ENCODE measurements at places on chromosomes 1 and 21.

DNA sequence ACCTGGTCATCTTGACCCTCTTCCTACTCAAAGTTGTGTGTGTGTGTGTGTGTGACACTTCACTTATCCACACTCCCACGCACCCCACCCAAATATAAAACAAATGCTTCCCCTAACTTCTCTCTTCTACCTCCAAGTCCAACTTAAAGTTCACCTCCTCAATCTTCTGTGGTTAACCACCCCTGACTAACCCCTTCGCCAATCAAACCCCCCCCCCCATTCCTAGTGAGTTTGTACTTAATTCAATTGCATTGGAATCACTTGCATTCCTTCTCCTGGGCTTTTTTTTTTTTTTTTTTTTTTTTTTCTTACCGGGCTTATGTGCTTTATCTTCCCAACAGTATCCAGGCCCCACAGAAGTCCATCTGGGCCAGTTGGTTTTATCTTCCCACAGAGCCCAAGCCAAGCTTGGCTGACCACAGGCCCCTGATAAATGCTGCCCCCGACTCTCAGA, 78.4 kb downstream of the CD58 start:
- DNase-seq: no peak

- peak; percentile 7 for DNase-seq
Observed at GRCh38 chr1:236395230-236395946, 1.3 kb downstream of the EDARADD start.

GRCh38 chr1:56576880-56577405, 2.4 kb downstream of the PLPP3 start:
- DNase-seq: peak; percentile 74

DNA sequence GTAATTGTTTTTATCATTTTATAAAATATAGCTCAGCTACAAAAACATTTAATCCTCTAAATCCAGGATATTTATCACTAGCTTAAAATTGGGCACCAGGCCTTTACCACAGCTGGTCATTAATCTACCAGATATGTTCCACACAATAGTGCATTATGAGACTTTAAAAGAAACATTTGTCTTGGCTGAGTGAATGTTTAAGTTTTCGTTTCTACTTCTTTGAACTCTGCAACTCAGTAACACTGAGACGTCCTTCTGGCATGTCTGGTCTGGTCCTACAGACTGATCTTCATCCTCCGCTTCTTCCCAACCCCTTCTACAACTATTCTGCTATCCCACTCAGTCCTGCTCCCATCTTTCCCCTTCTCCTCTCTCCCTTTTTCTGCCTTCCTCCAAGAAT, 296.2 kb downstream of the NEGR1 start:
- no peak for DNase-seq

DNA sequence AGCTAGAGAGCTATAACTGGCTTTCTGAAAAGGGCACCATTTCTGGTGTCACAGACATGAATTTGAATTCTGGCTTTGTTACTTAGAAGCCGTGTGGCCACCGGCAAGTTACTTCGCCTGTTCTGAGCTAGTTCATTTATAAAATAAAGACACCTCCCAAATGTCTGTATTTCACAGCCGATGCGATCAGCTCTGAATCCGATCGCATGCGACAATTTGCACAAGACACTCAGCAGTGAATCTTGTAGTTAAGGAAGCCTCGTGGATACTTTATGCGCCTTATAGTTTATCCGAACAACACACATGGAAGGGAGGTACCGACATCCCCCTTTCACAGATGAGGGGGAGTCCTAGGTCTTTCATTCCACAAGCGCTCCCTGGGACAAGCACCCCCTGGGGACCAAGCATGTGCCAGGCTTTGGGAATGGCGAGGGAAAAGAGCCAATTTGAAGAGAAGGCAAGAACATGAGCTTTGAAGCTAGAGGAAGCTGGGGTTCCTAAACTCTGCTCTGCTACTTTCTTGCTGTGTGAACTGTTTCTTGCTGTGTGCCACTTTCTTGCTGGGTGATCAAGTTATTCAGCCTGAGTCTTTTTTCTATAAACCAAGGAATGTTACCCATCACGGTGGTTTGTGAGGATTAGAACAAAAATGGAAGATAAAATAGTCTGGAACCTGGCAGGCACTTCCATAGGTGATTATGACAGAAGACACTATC, 3.9 kb downstream of the ID3 start:
- peak; percentile 73 for DNase-seq

DNA sequence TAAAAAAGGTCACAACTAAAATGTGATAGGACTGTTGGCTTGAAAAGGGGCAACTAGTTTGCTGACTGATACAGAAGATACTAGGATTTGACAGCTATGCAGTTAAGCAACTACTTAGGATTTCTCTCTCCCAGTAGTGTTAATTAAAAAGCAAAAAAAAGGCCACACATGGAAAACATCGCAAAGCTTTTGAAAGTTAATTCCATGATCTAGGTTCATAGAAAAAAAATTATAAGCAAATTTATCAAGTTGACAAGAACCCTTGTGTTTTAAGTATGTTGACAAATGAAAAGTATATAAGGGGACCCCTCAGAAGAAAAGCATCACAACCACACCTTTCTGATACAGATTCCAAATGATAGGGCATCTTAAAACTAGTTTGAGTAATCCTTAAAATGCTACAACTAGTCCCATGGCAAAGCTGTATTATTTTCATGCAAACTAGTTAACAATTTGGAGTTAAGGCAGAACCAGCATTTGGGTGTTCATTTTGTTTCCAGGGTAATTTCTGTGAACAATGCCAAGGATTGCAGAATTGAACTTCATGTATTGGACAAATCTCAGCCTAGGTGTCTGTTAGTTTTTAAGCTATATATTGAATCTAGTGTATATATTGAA, 4.1 kb downstream of the PNRC2 start:
- DNase-seq: no peak

DNA sequence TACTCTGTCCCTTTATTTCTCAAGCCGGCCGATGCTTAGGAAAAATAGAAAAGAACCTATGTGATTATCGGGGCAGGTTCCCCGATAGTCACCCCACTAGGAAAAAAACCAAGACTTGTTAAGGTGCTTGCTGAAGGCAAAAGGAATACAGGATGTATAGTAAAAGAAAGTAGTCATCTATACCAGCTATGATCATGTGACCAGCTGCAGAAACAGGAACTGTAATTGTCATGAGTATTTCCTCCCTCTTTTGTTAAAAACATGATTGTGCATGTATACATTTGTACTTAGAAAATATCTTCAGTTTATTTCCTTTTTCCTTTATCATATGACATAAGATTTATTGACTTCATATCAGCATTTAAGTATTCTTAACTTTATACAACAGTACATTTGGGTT, 30.5 kb downstream of the PIGK start:
- DNase-seq: peak; percentile 29

DNA sequence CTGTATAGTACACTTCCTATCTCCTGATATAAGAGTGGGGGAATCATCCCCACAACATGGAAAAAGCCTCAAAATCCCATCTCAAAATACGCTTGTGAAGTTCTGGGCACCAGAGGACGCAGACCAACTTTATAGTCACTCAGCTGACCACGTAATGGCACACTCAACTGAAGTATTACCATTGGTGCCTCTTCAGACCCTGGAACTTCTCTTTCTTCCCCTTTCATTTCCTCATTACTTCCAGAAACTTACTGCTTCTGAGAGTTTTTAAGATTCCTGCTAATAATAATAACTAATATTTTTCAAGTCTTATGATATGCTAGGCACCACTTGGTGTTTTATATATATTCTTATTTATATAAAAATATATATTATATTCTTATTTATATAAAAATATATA, 202.6 kb downstream of the PTPRC start:
- no peak for DNase-seq

GRCh38 chr21:45327441-45328197, 39.9 kb upstream of the POFUT2 start:
- no peak for DNase-seq

DNA sequence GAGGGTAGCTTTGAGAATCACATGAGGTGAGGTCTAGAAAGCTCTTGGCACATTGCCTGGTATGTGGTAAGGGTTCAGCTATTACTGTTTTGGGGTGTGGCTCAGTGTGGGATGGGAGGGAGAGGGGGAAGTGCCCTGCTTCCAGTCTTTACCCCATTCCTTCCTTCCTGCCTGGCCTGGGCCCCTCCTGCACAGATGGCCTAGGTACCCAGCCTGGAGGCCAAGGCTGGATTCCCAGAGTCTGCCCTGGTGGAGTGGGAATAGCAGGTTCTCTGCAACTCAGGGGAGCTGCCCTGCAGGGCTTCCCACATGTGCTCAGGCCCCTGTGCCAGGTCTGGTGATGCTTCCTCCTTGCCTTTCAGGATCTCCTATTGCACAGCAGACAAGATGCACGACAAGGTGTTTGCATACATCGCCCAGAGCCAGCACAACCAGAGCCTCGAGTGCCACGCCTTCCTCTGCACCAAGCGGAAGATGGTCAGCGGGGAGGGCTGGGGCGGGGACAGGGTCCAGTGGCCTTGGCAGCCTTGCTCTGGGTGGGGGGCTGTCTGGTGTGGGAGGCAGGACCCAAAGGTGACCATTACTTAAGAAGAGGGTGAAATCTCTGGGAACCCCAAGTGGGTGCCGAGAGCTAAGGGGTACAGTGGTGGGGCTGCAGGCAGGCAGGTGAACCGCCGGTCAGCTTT, 13.5 kb downstream of the LDLRAP1 start:
- no peak for DNase-seq

GRCh38 chr1:66371233-66372005, 162.5 kb upstream of the SGIP1 start:
- peak; percentile 94 for DNase-seq

Measured in dermis blood vessel endothelial cell (primary cell).